ENCODE measurements at places on chromosomes 2 and 18. TPM values are rescaled to one million over a fixed set of nuclear protein-coding genes. Genes with fewer than 3 reads are reported as not detected.

The SH2D6 gene
- total RNA-seq, result not detected

GRCh38 chr2:199160081-199160480, 297.7 kb downstream of the SATB2 start:
- peaks cover 6% of the 10 kb centered on the region for H3K4me1 ChIP-seq
- no peak for DNase-seq
- no peaks in the 10 kb centered on the region for H3K36me3 ChIP-seq
- H3K27me3 ChIP-seq, result no peaks in the 10 kb centered on the region

The TUBA3E gene
- not detected for total RNA-seq

- H3K27me3 ChIP-seq, result no peaks in the 10 kb centered on the region
- no peaks in the 10 kb centered on the region for H3K4me1 ChIP-seq
- H3K4me3 ChIP-seq, result no peak overlapping the region
- H3K27ac ChIP-seq, result no peak overlapping the region
- DNase-seq, result no peak
Observed at GRCh38 chr2:47134386-47135090, 20.6 kb downstream of the STPG4 start.

DNA sequence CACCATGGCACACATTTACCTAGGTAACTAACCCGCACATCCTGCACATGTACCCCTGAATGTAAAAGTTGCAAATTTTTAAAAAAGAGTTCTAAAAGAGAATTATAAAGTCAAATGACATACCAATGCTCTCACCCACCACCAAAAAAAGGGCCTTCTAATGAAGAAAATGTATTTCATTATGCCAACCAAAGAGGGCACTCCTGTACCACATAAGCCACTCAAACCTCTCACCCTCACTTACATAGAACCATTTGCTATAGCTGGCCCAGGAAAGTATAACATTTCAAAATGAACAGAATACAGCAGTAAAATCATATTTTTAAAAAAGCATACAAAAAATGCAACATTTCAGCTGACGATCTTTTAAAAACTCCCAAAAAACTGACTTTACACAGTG, 241.5 kb upstream of the PKDCC start:
- H3K4me1 ChIP-seq, result no peaks in the 10 kb centered on the region
- no peak overlapping the region for H3K27ac ChIP-seq
- no peak overlapping the region for H3K4me3 ChIP-seq
- no peak for DNase-seq
- H3K27me3 ChIP-seq, result no peaks in the 10 kb centered on the region
- H3K36me3 ChIP-seq, result no peaks in the 10 kb centered on the region

- H3K36me3 ChIP-seq, result no peaks in the 10 kb centered on the region
- no peak overlapping the region for H3K27ac ChIP-seq
- no peak for DNase-seq
- H3K4me1 ChIP-seq, result no peaks in the 10 kb centered on the region
Observed at GRCh38 chr2:217614498-217614897, 388.3 kb downstream of the TNS1 start.

DNA sequence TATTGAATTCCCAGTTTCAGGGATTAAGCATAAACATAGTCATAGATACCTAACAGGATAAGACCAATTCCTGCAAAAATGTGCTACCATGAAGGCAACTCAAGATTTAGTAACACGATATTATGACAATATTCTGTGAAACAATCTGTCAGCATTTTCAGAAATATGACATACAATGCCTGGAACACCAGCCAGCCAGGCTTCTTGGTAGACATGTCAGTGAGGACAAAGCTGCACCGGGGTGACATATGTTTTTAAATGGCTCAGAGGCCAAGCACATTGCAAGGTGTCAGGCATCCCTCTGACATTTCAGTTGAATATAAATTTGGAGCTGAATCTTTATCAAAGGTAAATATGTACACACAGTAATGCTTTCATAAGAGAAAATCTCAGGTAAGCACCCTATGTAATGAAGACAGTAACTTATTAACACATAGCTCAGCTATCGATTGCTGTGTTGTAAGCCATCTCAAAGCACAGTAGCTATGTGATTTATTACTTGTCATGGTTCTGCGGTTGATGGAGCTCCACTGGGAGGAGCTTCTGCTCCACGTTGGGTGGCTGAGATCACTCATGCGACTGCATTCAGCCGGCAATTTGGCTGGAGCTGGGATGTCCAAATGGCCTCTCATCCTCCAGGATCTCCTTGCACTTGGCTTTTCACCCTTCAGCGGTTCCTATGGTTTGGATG, 31.9 kb upstream of the EML6 start:
- H3K36me3 ChIP-seq, result no peaks in the 10 kb centered on the region
- no peaks in the 10 kb centered on the region for H3K4me1 ChIP-seq
- no peaks in the 10 kb centered on the region for H3K27me3 ChIP-seq
- no peak overlapping the region for H3K4me3 ChIP-seq

GRCh38 chr2:48045613-48046012, 139.3 kb upstream of the FBXO11 start:
- H3K4me3 ChIP-seq, result no peak overlapping the region
- no peak for DNase-seq
- H3K27me3 ChIP-seq, result no peaks in the 10 kb centered on the region
- H3K27ac ChIP-seq, result no peak overlapping the region

DNA sequence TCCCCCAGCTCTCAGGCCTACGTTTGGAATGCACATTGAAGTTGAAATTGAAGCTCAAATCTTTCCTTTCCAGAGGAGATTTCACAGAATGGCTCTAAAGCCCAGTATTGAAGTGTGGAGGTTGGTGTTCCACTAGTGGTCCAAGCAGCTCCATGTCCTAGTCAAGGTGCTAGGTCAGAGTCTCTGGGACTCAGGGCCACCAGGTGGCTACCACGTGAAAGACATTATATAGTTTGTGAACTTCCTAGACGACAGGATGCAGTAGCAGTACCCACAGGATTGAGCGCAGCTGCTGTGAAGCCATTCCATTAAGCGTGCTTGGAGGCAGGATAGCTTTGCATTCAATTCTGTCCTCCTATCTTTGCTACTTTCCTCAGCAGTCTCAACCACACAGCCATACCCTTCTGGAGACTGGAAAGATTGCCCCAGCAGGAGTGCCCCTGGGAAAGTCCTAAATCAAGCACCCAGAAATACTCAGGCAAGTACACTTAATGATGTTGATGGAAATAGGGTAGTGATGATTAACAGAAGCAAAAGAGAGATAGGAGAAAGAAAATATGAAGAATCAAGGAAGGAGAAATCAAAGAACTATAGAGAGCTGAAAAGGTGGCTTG, 4.7 kb upstream of the TGFA start:
- no peak overlapping the region for H3K4me3 ChIP-seq
- no peaks in the 10 kb centered on the region for H3K36me3 ChIP-seq
- no peak for DNase-seq

The RFTN2 gene
- 2.4 TPM for total RNA-seq

GRCh38 chr2:238811759-238812158, 36.1 kb upstream of the TWIST2 start:
- H3K27me3 ChIP-seq, result no peaks in the 10 kb centered on the region
- H3K4me3 ChIP-seq, result no peak overlapping the region
- H3K36me3 ChIP-seq, result no peaks in the 10 kb centered on the region
- H3K27ac ChIP-seq, result no peak overlapping the region
- DNase-seq, result no peak

The MBD5 gene
- total RNA-seq, result 29.6 TPM

The C2orf15 gene
- 5.5 TPM for total RNA-seq

DNA sequence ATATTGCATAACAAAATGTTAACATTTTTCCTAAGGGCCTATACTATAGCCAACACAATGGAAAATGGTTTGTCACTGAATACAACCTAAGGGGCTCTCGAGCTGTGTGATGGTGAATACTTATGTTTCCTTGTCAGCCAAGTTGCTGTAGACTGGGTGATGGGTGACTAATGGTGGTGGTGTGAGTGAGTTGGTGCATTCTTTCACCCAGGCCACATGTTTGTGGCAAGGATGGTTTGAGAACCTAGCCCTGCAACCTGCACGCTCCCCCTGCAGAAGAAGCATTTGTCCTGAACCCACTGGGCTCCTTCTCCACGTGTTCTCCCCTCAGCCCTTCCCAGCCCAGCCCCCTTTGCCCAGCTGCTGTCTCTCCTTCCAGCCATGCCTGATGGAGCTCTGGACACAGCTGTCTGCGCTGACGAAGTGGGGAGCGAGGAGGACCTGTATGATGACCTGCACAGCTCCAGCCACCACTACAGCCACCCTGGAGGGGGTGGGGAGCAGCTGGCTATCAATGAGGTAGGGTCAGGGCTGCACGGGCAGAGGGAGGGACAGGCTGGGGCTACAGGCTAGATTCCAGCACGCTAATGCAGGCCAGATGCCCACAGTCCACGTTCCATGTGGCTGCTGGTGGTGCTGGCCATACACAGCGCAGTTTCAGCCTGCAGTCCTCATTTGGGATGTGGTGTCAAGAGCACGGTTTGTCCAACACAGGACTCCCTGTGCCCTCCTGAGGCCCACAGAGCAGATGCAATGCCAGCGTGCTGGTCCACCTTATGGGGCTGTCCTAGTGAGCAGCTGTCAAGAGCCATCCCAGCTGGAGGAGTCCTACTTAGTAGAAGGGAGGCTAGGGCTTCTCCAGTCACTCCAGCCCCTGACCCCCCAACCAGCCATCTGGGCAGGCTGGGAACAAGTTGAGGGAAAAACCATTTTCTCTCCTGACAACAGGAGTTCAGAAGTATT, 65.4 kb downstream of the FAM168B start:
- H3K4me1 ChIP-seq, result no peaks in the 10 kb centered on the region
- no peak overlapping the region for H3K4me3 ChIP-seq
- no peaks in the 10 kb centered on the region for H3K27me3 ChIP-seq
- no peak overlapping the region for H3K27ac ChIP-seq
- no peaks in the 10 kb centered on the region for H3K36me3 ChIP-seq
- DNase-seq, result no peak

GRCh38 chr2:64727843-64728463, 74.2 kb upstream of the SERTAD2 start:
- H3K36me3 ChIP-seq, result no peaks in the 10 kb centered on the region
- H3K27ac ChIP-seq, result no peak overlapping the region
- H3K4me1 ChIP-seq, result no peaks in the 10 kb centered on the region
- DNase-seq, result no peak
- H3K4me3 ChIP-seq, result no peak overlapping the region

GRCh38 chr18:71995904-71996465, 548.2 kb downstream of the CBLN2 start:
- H3K27ac ChIP-seq, result no peak overlapping the region
- H3K36me3 ChIP-seq, result no peaks in the 10 kb centered on the region
- no peaks in the 10 kb centered on the region for H3K4me1 ChIP-seq
- no peak for DNase-seq

DNA sequence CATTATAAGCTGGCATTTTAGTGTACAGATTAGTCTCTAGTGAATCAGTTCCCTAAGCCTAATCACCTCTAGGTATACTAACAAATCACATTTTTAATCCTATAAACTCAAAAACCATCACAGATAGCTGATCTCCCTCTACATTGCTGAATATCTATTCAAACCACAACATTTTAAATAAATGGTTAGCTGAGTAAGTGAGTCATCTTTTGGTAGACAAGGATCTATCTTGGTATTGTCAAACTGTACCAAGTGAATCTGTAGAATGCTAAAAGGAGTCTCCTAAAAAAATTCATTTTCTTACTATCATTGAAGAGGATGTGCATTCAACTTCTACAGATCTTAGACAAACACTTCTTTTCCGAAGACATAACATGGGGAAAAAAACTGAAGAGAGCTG, 40.7 kb downstream of the INO80D start:
- no peaks in the 10 kb centered on the region for H3K36me3 ChIP-seq
- H3K27ac ChIP-seq, result no peak overlapping the region
- no peak overlapping the region for H3K4me3 ChIP-seq
- H3K4me1 ChIP-seq, result no peaks in the 10 kb centered on the region
- H3K27me3 ChIP-seq, result no peaks in the 10 kb centered on the region

The CHST9 gene
- 25.3 TPM for total RNA-seq

DNA sequence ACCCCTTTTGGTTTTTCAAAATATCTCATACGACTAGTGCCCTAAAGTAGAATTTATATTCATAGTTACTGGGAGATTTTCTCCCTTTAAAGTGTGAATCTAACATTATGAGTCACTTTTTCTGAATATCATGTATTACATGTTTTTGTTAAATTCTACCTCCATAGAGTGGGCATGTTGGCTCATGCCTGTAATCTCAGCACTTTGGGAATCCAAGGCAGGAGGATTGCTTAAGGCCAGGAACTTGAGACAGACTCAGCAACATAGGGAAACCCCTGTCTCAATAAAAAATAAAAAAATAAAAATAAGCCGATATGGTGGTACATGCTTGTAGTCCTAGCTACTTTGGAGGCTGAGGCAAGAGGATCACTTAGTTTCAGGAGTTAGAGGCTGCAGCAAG, 45.3 kb upstream of the UNC80 start:
- H3K27ac ChIP-seq, result no peak overlapping the region
- H3K27me3 ChIP-seq, result no peaks in the 10 kb centered on the region
- DNase-seq, result no peak
- no peaks in the 10 kb centered on the region for H3K36me3 ChIP-seq
- no peaks in the 10 kb centered on the region for H3K4me1 ChIP-seq

The AMER3 gene
- total RNA-seq, result 0.19 TPM

DNA sequence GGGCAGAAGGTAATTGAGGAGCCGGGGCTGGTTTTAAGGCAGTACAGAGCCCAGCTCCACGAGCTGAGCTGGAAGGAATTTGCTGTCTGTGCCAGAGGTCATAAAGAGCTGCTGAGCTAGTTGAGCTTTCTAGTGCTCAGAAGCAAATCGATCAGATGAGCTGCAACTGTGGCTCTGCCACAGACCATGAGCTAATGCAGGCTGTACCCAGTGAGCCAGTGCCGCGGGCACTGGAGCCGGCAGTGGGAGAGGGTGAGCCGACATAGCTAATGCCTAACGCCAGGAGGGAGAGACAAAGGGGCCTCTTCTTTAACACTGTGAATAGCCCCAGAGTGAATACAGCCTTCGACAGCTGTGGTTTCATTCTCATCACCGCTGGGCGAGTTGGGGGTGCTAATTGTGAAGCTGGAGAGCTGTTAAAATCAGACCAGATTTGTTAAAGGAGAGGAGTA, 410.1 kb upstream of the TCF4 start:
- H3K27me3 ChIP-seq, result no peaks in the 10 kb centered on the region
- H3K4me1 ChIP-seq, result peaks cover 11% of the 10 kb centered on the region
- 0 out of 2 replicates have a peak overlapping the region, but pooled peaks have one; percentile 33 for H3K27ac ChIP-seq
- H3K4me3 ChIP-seq, result no peak overlapping the region
- peak; percentile 51 for DNase-seq
- no peaks in the 10 kb centered on the region for H3K36me3 ChIP-seq

DNA sequence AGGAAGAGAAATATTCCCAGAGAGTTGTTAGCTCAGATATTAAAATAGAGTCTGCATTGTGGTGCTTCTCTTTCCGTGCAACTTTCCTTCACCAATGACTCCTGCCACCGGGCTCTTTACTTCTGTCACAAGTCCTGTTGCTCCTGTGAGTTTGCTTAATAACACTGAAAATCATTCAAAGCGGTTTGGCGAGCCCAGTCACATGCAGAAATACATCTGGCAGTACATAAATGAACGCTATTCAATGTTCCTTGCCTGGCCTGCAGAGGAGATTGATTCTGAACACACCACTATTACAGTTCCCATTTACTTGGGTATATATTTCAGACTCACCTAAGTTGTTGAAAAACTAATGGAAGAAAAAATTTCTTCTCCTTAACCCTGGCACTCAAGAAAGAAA, 276.6 kb downstream of the ZNF521 start:
- H3K4me3 ChIP-seq, result no peak overlapping the region
- peaks cover 17% of the 10 kb centered on the region for H3K4me1 ChIP-seq
- no peak overlapping the region for H3K27ac ChIP-seq
- DNase-seq, result no peak
- H3K36me3 ChIP-seq, result no peaks in the 10 kb centered on the region
- no peaks in the 10 kb centered on the region for H3K27me3 ChIP-seq

All from H1 (cell line).